ENCODE measurements at places on chromosomes 3 and 15.

DNA sequence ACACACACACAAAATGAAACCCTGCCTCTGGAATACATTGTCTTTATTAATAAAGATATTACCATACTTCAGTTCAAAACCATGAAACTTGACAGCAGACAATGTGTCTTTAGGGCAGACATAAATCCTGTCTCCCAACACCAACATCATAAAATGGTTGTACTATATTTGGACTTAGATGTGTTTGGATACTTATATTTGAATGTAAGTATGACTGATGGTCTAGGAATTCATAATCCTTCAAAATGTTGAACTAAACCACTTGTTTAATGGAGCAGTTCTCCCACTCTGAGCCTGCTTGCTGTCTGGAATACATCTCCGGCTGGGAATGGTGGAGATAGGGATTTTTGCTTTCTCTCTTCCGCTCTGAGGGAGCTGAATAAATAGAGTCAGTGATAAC lies 10.6 kb downstream of the FBN1 start:
- DNase-seq, result no peak

DNA sequence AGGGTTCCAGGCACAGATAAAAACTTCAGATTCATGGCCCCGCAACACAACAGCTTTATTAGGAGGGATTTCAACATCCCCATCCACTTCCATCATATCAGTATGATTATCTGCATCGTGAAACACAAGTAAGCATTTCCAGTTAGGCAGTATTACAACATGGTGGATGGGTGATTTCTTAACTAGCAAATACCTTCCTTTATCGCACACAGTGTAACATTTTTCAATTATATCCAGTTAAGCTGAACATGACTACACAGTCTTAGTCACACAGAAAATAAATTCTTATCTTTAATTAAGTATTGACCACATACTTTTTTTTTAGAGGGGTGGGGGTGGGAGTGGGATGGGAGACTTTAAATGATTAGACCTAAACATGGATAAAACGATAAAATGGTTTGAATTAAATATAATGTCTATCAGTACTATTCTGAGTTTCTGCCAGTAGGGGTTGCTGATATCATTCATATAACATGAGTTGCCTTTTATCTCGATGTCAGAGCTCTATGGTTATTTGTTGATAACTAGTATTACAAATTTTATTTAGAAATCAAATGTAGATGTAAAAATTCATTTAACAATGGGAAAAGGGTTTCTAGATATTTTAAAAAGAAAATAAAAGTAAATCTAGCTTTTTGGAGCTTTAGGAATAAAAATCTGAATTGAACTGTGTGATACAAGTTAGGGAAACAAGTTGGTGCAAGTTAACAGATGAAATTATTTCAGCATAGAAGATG lies 146.6 kb downstream of the TBL1XR1 start:
- no peak for DNase-seq

DNA sequence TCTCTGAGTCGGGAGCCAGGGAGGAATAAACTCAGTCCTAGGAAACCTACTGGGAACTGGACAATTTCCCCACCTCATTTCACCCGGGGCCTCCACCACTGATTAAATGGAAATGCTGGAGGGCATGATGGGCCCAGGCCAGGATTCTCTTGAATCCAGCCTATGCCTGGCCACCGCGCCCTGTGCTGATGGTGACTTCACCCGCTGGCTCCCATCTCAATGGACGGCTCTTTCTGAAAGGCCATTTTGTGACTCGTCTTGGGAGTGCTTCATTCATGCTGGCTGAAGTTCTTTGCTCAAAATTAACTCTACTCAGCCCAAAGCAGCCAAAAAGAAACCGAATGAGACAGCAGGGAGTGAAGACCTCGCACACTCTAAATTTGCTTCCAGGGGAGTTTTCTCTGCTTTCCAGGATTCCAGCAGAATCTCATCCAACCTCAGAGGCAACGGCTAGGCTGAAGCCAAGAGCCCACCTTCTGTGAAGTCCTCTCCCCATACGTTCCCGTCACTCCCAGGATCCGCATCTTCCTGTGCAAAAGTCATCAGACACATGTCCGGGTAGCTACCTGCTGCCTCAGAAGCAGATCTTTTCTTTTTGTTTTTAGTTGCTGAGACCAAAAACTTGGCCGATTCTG lies 266.0 kb upstream of the ICE2 start:
- no peak for DNase-seq

DNA sequence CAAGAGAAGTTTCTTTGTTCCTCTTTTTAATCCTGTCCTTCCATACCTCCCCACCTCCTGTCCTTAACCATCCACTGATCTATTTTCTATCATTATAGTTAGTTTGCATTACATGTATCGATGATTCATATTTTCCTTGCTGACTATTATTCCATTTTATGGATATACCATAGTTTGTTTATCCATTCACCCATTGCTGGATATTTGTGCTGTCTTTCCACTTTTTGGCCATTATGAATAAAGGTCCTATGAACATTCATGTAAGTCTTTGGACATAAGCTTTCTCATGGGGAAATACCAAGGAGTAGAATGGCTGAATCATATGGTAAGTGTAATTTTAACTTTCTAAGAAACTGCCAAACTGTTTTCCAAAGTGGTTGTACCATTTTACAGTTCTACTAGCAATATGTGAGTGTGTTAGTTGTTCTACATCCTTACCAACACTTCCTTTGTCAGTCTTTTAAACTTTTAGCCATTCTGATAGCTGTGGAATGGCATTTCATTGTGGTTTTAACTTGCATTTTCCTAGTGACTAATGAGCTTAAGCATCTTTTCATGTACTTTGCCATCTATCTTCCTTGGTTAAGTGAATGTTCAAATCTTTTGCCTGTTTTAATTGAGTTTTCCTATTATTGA lies 11.7 kb downstream of the ATP6V1A start:
- DNase-seq, result no peak

DNA sequence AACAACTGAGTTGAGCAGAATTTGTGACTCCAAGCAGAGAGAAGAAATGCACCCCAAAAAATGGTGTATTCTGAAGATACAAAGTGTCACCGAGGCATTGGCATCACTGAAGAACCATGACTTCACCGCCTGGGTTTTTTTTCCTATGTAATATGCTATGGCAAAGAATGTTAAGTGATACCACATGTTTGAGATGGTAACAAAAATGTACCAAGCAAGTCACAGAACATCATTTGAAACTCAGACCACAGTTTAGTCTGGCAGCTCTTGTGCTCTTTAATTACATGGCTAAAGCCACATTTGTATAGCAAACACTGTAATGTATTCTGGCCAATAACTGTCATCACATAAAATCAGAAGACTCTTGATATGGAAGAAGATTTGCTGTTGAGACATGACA lies 323.5 kb downstream of the ULK4 start:
- DNase-seq, result no peak

- no peak for DNase-seq
Measured at GRCh38 chr3:22835041-22835440, 368.1 kb upstream of the UBE2E2 start.

All from testis (tissue), 5 donors.